ENCODE measurements at places on chromosomes 1 and 21.

DNA sequence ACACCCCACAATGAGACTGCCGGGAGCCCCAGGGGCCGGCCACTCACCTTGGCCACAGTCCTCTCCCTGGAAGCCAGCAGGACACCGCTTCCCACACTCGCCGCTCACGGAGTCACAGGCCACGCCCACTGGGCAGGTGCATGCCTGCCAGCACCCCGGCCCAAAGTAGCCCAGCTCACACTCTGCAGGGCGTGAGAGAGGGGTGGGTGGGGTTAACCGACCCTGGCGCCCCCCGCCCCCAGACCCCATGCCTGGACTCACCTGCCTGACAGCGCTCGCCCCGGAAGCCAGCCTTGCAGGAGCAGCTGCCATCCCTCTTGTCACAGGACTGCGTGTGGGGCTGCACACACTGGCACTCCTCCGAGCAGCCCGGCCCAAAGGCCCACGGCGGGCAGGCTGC, 50.7 kb downstream of the ARHGEF16 start:
- no peak for DNase-seq

- DNase-seq: no peak
These were observed 1.9 kb downstream of the ADARB1 start for GRCh38 chr21:45076245-45076711.

- no peak for DNase-seq
These were observed 381.0 kb downstream of the HHAT start for GRCh38 chr1:210709701-210710100.

GRCh38 chr1:38555594-38555993, 304.0 kb downstream of the RRAGC start:
- no peak for DNase-seq

GRCh38 chr1:156387870-156388173, 18.8 kb downstream of the RHBG start:
- no peak for DNase-seq

DNA sequence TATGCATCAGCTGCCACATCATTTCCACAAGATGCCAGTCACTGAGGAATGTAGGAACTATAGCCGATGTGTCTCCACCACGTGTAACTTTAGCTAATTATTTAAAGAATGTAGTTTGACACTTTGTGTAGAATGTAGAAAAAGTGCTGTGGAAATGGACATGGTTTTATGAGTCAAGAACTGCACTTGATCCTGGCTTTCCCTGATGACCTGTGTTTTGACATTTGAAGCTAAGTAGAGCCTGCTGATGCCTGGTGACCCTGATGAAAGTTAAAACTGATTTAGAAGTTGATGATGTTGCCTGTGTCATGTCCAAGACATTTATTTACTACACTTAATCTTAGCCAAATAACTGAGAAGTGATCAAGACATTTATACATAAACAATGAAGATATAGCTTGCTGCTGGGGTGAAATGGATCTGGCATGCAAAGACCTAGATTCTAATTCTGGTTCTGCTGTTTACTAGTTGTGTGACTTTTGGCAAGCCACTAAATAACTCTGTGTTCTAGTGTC, 4.4 kb upstream of the OSBPL9 start:
- no peak for DNase-seq

Data from GM13977 (cell line).